ENCODE measurements at places on chromosomes 6 and 20. TPM values are rescaled to one million over a fixed set of nuclear protein-coding genes. Genes with fewer than 3 reads are reported as not detected.

- no peak for DNase-seq
Observed at GRCh38 chr6:138849791-138850190, 53.9 kb downstream of the ECT2L start.

DNA sequence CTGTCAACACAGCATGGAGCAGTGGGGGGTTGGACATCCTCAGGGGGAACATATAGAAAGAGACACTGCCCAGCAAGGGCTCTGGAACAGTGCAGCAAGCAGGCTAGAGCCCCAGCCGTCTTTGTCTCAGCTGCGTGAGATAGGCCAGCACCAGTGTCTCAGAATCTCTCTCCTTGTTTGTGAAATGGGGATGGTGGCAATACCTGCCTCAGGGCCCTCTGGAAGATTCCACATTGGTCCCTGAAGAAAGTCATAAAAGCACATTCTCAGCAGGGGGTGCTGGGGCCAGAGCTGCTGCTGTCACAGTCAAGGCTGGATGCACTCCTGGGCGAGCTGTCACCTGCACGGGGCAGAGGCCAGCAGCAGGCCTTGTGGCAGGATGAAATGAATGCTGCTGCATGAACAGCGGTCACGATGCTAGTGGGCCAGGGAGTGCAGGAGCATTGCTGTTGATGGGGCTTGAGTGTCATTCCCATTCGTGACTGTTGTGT, 121.7 kb downstream of the SYCP2 start:
- no peak for DNase-seq

DNA sequence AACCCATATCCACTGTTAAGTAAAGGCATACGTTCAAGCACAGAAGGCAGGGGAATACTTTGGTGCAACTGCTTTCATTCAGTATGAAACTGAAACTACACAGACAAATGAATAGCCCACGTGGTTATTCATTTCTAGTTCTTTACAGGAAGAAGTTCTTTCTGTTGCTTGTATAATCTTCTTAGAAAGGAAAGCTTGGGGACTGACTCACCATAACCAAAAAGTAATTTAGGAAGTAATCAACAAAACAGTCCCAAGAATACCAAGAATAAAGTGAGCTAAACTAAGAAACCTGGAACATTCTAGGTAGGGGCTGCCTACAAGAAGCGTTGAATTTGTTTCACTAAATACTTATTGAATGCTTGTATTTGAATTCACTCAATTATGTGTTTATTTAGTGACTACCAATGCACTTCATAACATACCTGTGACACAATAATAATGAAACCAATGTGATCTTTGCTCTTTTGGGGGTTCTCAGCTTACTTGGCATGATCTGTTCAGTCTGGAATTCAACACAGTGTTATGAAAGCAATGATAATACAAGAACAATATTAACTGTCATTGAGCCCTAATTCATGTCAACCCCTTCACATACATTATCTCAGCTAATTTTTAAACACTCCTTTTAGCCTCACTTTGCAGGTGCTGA, 25.1 kb upstream of the KIAA0408 start:
- DNase-seq = no peak

- no peak for DNase-seq
Observed at GRCh38 chr6:131029626-131030297, 33.3 kb downstream of the EPB41L2 start.

GRCh38 chr6:31180500-31180899, 10.0 kb upstream of the POU5F1 start:
- DNase-seq = peak; percentile 82

DNA sequence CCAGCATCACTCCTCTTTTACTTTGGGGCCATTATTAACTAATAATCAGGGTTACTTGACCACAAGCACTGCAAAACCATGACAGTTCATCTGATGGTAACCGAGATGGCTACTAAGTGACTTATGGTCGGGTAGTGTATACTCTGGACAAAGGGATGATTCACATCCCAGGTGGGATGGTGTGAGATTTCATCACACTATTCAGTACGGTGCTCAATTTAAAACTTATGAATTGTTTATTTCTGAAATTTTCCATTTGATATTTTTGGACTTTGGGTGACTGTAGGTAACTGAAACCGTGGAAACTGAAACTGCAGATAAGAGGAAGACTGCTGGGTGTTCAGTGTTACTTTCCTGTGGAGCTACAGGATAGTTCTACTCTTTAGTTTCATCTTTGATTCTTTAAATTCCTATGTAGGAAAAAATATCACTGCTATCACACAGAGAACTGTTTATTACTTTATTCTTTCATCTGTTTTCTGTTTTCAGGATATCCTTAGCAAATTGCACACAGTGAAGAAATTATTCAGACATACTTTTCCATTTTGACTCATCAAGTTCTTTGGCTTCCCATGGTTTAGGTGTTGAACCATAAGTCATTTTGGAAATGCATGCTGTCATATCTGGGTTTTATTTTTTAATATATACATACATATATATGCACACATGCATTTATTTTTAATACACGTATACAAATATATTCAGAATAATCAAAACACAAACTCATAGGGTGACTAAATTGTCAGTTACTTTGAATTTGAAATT, 59.1 kb upstream of the C20orf144 start:
- DNase-seq = no peak

The AGER gene
- total RNA-seq = 24.4 TPM

All from activated CD4-positive, alpha-beta T cell treated with anti-CD3 and anti-CD28 coated beads for 36 hours (primary cell).